Stimulated activated CD8-positive, alpha-beta memory T cell treated with anti-CD3 and anti-CD28 coated beads, Interleukin-4, amount 100 ng/mL, for 4 hours (primary cell): ENCODE measurements at places on chromosomes 4 and X.

DNA sequence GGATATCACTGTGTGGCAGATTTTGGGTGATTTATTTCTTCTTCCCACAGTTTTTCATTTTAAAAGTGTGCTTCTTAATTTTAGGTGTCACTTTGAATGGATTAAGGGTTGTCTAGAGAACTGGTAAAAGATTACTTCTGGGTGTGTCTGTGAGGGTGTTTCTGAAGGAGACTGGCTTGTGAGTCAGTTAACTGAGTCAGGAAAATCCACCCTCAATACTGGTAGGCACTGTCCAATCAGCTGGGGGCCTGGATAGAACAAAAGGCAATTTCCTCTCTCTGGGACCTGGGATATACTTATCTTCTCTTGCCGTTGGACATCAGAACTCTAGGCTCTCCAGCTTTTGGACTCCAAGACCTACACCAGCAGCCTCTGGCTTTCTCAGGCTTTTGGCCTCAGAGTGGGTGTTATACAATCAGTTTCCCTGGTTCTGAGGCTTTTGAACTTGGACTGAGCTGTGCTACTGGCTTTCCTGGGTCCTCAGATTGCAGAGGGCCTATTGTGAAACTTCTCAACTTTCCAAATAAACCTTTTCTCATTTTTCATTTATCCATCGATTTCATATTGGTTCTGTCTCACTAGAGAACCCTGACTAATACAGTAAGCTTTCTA is 413.1 kb downstream of the GBA3 start:
- no peak for DNase-seq

- DNase-seq: no peak
These were observed 4.3 kb downstream of the WDR44 start for GRCh38 chrX:118350221-118350620.

- no peak for DNase-seq
These were observed 25.2 kb upstream of the AP1AR start for GRCh38 chr4:112206431-112206830.

GRCh38 chr4:181956512-181956911 is 286.7 kb upstream of the TENM3 start:
- DNase-seq: no peak

DNA sequence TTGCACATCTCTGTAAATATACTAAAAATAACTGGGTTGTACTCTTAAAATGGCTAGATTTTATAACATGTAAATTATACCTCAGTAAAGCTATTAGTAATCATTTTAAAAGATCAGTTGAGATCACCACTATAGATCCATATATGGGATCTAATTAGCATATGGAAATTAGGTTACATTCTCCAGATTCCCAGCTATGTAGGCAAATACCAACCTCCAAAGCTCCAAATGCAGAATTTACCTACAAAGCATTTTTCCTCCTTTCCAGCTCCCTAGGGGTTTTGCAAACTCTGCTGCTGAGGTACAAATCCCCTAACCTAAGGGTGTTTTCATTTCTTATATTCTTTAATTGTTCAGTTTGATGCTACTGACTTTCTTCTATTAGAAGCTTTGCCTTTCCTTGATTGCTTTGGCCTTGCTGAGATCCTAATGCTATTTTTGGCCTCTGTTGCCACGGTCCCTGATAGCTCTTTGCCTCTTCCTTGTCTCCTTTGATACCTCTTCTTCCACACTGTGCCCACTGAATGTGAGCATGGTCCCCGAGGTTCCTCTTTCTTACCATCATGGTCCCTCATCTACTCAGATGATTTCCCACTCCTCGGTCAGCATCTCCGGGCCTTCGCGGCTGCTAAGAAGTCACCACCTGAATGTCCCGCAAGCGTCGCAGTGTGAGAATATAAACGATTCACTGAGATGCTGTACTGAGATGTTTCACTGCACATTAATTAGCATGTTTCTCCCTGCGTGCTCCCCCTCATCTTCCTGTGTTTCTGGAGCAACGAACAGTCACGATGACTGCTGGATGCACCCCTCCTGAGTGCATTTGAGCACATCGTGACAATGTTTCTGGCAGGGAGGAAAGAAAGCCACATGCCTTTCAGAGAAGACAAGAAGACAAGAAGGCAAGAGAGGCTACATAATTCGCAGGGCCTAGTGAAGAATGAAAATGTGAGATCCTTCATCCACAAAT is 23.8 kb downstream of the ENPP6 start:
- no peak for DNase-seq

DNA sequence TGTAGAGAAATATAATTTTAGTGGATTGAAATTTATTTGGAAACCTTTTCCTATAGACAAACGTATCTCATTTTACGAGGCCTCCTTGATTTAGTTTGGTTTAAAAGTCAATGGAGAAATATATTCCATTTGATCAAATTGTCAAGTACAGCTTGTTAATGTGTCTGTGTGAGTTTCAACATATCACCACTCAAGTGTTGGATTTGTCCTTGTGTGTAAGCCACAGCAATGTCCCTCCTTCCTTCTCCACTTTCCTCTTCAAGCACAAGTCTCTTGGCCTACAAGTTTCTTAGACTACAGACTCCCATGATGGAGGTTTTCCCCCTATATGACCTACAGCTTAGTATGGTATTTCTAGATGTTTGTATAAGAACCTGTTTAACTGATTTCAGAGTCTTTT is 104.7 kb downstream of the SYNPO2 start:
- no peak for DNase-seq
